Occipital lobe (tissue), 3 donors: ENCODE measurements at places on chromosomes 2 and 18. TPM values are rescaled to one million over a fixed set of nuclear protein-coding genes. Genes with fewer than 3 reads are reported as not detected.

GRCh38 chr2:234398531-234398930 is 98.3 kb downstream of the ARL4C start:
- no peak for DNase-seq

Gene TMEM18
- total RNA-seq, result 19.8 TPM

DNA sequence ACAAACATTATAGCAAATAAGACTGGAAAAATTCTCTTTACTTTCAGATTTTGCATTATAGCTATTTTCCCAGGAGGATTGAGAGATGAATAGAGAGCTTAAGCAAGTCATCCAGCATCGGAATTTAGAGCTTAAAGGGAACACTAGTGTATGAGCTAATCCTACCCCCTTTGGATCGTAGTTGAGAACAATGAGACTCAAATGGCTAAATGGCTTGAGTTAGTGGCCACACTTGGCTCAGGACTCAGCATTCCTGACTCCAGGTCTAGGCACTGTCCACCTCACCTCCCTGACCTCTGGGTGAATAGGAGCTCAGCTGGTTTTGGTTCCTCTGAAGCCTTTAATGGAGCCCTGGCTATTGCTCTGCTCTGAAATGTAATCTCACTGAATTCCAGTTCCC is 97.5 kb upstream of the CXCR4 start:
- DNase-seq, result no peak

GRCh38 chr2:19104503-19104902 is 253.9 kb downstream of the OSR1 start:
- DNase-seq, result no peak

GRCh38 chr2:240557101-240557751 is 562 bp downstream of the ANKMY1 start:
- no peak for DNase-seq

Gene POTEI
- total RNA-seq, result not detected

- no peak for DNase-seq
Observed at GRCh38 chr2:103179798-103180197, 418.0 kb downstream of the TMEM182 start.

DNA sequence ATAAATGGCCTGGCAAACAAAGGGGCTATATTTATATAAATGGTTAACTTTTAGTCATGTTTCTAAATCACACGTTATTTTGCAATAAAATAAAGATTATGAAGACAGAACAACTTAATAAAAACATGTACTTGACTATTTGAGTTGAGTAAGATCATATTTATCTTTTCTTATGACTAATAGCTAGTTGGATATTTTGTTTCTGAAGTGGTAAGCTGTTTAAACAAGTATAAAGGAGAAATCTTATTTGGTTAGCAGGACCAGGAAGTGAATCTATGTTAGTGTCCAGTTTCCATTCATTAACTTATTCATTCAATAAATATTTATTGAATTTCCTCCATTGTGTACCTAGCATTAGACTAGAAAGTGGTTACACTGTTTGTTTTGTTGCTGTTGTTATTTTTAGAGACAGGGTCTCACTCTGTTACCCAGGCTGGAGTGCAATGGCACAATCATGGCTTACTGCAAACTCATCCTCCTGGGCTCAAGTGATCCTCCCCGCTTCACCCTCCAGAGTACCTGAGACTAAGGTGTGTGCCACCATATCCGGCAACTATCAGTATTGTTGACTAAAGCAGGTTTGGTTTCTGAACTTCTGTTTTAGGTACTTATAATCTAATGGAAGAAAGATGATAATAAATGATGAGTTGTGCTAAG is 312.6 kb downstream of the DPP10 start:
- no peak for DNase-seq

DNA sequence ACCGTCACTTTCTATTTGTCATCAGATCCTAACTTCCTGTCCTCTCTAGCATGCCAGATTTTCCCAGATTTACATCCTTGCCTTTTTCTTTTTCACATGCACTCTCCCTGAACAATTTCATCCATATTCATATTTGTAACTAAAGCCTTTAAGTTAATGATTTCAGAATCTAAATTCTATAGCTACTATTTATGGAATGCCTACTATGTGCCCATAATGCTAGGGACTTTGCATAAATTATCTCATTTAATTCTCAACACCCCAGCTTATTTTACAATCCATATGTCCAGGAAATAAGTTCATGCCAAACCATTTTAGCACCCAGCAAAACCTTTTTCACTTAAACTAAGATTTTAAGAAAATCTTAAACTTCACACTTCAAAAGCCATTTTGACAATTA is 531.9 kb downstream of the NUP35 start:
- DNase-seq, result no peak

Gene ZSCAN30
- 17.5 TPM for total RNA-seq

GRCh38 chr2:124875627-124876244 is 850.6 kb downstream of the CNTNAP5 start:
- no peak for DNase-seq

Gene TYMS
- 2.0 TPM for total RNA-seq

Gene RGPD4
- not detected for total RNA-seq

- DNase-seq, result no peak
Observed at GRCh38 chr2:27792759-27793158, 21.2 kb downstream of the MRPL33 start.

Gene FEV
- total RNA-seq, result not detected

Gene PLGLB2
- 2.0 TPM for total RNA-seq

DNA sequence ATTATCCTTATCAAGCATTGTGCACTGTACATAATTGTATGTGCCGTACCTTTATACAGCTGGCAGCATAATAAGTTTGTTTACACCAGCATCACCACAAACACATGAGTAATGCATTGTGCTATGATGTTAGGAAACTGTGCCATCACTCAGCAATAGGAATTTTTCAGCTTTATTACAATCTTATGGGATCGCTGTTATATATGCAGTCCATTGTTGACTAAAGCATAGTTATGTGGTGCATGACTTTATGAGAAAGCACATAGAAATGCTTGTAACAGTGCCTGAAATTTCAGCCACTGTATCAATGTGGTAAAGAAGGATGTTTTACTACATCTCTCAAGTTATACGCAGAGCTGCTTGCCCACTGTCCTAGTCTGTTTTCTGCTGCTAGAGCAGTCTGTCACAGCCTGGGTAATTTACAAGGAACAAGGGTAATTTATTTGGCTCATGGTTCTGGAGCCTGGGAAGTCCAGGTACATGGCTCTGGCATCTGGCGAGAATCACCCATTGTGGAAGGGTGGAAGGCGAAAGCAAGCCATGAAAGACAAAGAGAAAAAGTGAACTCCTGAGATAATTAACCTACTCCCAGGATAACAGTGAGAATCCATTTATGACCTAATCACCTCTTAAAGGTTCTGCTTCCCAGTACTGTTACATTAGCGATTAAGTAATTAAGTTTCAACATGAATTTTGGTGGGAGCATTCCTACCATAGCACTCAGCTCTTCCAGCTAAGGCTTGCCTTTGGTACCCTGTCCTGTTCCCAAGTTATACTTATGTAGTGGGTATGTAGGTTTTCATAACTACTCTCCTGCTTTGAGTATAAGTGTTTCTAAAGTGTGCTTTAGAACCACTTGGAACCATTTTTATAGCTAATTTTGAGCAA is 4.6 kb downstream of the MAP3K20 start:
- DNase-seq, result no peak

GRCh38 chr18:63514888-63515678 is 27.1 kb upstream of the SERPINB12 start:
- no peak for DNase-seq

Gene KCNE4
- total RNA-seq, result 3.7 TPM

DNA sequence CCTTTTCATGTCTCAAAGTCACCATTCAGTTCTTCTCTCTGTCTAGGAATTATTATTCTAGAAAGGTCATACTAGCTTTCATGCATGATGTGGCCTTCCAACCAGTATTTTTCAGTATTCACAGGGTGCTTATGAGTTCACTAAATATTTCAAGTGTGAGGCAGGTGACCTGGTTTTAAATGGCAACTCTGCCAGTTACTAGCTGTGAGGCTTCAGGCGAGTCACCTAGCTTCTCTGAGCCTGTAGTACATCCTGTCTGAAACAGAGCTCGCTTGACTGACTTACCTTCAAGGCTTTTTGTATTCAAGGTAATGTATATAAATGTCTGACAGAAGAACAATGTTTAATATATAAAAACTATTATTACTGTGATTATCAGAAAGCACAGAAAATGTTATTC is 19.4 kb upstream of the ACVR1 start:
- no peak for DNase-seq

- no peak for DNase-seq
Observed at GRCh38 chr18:33781429-33781828, 203.4 kb downstream of the ASXL3 start.

GRCh38 chr2:130947967-130948366 is 111.3 kb downstream of the ARHGEF4 start:
- DNase-seq, result no peak

GRCh38 chr2:238924032-238924431 is 76.1 kb downstream of the TWIST2 start:
- no peak for DNase-seq

Gene RNF152
- 97.9 TPM for total RNA-seq

- no peak for DNase-seq
Observed at GRCh38 chr2:60883896-60884295, 2.5 kb downstream of the REL start.

- DNase-seq, result no peak
Observed at GRCh38 chr2:23637011-23637778, 252.2 kb downstream of the KLHL29 start.

Gene TGIF1
- total RNA-seq, result 20.6 TPM

Gene GALNT3
- total RNA-seq, result 5.3 TPM

DNA sequence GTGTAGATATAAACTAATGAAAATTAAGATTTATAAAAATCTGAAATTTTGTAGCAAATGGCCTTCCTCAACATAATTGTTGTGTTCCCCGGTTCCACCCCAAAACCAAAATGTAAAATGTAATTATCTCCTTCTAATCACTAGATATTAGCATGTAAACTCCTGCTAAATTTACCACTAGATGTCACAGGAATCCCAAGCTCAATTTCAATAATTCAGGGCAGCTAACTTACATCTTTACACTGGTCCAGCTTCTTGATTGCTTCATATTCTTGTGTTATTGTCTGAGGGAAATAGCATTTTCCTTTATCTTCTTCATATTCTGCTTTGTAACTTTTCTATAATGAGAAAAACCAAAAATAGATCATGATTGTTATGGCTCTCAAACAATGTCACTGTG is 42.6 kb downstream of the NEB start:
- no peak for DNase-seq

DNA sequence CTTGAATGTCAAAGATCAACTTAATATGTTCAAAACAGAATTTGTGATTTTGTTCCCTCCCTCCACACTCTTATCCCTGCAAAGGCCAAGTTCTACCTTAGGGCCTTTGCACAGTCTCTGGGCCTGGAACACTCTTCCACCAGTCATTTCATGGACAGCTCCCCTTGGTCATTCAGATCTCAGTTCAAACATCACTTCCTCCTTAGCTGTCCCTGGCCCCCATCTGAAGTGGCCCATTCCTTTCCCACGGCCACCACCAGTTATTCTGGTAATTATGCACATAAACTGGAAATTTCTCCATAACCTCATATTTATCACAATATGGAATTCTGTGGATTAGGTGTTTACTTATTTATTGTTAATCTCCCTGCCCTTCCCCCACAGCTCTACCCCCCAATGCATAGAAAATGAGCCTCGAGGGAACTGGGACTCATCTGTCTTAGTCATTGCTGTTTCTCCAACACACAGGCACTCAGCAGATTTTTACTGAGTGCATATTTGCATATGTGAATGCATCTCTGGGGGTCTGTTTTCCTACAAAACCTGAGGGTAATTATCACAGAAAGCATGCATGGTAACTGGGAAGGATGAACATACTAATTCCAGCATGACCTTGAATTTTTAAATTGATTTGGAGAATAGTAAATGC is 35.5 kb upstream of the SPTBN1 start:
- DNase-seq, result no peak

DNA sequence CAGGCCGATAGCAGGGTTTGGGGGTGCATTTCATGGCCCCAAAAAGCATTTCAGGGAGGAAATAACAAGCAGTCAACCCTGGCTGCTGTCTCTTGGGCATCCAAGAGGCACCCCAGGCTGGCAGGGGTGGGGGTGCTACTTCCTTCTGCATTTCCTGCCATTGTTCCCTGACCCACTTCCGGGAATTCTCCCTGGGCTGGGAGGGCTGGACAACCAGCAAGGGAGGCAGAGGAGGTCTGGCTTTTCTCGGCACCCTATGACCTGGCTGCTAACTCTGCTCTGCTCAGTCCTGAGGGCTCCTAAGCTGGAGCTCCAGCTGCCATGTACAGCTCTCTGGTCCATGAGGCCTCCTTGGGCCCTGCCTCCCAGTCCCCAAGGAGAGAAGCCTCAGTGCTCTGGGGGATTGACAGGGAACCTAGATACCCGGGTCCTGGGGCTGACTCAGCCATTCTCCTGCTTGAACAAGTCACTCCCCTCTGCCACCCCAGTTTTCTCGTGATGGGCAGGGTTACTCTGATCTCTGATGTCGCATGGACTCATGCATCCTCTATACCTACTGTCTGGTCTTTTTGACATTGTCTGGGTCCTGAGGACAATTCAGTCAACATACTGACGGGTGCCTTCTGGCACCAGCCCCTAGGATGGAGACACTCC is 47.2 kb downstream of the DYSF start:
- no peak for DNase-seq

DNA sequence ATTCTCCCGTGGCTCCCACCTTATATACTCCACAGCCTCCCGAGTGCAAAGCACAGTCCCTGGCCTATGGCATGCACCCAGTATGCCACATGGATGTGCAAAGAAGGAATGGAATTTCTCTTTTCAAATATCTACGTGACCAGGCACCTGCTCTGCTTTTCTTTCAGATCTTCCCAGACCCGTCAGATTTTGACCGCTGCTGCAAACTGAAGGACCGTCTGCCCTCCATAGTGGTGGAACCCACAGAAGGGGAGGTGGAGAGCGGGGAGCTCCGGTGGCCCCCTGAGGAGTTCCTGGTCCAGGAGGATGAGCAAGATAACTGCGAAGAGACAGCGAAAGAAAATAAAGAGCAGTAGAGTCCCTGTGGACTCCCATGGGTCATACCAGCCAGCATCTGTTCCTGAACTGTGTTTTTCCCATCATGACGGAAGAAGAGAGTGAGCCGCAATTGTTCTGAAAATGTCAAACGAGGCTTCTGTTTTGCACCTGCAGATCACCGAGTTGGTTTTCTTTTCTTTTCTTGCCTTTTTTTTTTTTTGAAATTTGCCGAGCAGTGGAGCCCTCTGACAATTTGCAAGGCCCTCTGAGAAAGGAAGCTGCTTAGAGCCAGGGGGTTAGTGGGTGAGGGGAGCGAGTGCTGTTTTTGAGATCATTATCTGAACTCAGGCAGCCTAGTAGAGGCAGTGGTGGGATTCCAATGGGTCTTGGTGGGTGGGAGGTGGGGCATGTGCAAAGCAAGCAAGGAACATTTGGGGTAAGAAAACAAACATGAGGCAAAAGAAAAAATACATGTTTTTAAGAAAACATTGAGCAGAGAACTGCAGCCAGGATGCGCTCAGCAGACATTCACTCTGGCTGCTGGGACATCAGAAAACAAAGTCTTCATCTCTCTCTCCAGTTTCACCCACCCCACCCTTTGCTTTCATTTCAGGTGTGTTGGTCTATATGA is 26.2 kb downstream of the LBH start:
- no peak for DNase-seq

Gene IL36G
- total RNA-seq, result not detected

GRCh38 chr2:187959821-187960220 is 331.9 kb upstream of the GULP1 start:
- DNase-seq, result no peak

Gene ATIC
- 18.6 TPM for total RNA-seq
